ENCODE measurements at places on chromosomes 11 and 22. TPM values are rescaled to one million over a fixed set of nuclear protein-coding genes. Genes with fewer than 3 reads are reported as not detected.

Gene C22orf42
- not detected for total RNA-seq

DNA sequence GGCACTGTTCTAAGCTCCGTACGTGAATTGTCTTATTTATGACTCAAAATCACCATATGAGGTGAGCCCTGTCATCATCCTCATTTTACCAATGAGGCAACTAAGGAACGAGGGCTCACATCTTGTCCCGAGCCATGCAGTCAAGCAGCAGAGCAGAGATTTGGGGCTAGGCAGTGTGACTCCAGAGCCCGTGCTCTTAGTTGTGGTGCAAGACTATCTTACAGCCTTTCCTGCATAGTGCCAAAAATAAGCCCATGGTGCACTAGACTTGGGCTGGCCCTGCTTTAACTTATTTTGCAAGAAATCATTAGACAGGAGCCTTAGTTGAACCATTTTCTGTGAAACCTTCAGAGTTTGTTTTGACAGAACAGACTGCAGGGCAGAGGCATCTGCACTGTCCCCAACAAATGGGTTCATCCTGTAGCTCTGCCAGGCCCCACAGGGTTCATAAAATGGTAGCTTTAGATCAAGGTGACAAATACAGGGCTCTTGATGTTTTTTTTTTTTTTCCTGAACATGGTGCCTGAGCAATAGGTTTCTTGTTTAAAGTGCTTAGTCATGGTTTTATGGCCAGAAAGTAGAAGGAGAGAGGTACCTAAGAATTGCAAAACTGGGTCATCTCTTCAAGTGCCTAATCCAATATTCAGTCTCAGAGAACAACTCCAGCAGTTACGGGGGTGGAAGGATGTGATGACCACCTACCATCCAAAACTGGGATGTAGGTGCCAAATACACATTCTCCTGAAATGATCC, 56.6 kb downstream of the BMAL1 start:
- DNase-seq = no peak

DNA sequence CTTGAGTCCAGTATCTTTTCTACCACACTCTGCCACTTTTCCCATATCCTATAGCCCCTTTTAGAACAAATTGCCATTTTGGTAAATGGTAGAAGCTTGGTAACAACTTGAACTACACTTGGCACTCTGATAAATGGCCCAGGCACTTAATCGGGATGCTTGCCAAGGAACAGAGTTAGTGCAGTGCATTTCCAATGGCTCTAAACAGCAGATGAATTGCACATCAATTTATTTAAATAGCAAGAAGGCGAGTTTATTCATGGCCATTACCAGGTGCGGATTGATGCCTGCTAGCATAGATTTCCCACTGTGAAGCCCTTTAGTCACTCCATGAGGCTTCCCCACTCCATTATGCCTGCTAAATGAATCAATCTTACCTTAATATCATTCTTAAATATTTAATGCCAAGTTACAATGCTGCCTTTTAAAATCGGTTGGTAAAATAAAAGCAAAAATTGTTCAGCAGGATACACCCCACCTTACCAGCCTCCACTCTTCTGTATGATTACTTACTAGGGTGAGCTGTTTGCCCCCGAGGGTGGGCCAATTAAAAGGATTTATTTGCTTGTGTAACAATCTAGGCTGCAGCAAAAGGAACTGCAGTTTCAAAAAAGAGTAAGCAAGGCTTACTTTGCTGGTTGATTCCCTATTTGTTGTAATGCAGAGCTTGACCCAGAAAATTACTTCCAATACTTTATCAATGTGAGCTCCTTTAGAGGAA, 136.0 kb upstream of the ARHGAP42 start:
- no peak for DNase-seq

- no peak for DNase-seq
Observed at GRCh38 chr11:129451524-129451923, 75.9 kb downstream of the BARX2 start.

DNA sequence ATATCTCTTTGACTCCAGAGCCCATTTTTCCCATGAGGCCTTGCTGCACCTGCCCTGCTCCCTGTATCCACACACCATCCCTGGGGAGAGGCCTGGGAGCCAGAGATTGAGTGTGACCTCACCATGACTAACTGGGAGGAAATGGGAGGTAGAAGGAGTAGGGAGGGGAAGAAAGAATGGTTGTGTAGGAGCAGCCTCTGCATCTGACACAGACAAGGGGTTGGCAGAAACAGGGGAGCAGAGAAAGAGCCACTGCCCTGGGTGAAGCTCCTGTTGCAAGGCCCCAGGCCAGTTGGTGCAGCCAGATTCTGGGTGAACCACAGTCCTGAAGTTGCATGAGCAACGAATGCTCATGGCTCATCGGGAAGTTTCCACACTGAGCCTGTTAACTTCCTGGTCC, 32.4 kb downstream of the POU2F3 start:
- no peak for DNase-seq

GRCh38 chr11:107689317-107690202, 22.3 kb downstream of the SLN start:
- peak; percentile 51 for DNase-seq

All from skin of body (tissue), 3 donors.